ENCODE measurements at places on chromosomes 13 and 19. TPM values are rescaled to one million over a fixed set of nuclear protein-coding genes. Genes with fewer than 3 reads are reported as not detected.

CYP2A6 gene
- polyA plus RNA-seq = 0.07 TPM

RGS9BP gene
- polyA plus RNA-seq = 0.03 TPM

GRCh38 chr13:107023335-107023734 is 455.4 kb upstream of the ARGLU1 start:
- no peak overlapping the region for H3K4me3 ChIP-seq
- H3K36me3 ChIP-seq = no peaks in the 10 kb centered on the region
- no peaks in the 10 kb centered on the region for H3K4me1 ChIP-seq
- DNase-seq = no peak
- no peaks in the 10 kb centered on the region for H3K27me3 ChIP-seq

DNA sequence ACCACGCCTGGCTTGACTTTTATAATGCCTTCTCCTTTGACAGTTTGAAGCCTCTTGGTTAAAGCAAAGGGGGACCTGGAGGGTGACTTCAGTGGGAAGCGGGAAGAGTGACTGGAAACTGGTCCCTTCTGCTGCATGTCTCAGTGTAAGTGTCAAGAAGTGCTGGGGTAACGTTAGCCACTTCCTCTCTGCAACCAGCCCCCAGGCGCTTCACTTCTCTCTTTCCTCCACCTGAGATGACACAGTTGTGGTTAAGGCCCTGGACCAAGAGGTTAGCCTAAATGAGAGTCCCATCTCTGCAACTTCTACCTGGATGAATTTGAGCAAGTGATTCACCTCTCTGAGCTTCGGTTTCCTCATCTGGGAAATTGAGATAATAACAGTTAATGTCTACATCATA is 16.3 kb downstream of the LEUTX start:
- H3K27ac ChIP-seq = no peak overlapping the region
- H3K4me1 ChIP-seq = no peaks in the 10 kb centered on the region
- H3K27me3 ChIP-seq = peaks cover 6% of the 10 kb centered on the region
- DNase-seq = no peak
- no peak overlapping the region for H3K4me3 ChIP-seq

CNN2 gene
- 31.5 TPM for polyA plus RNA-seq

LYPD5 gene
- polyA plus RNA-seq = 0.81 TPM

Data from large intestine (tissue), 12 donors.